ENCODE measurements at places on chromosomes 4 and X.

- DNase-seq: no peak
These were observed 78.5 kb upstream of the MTNR1A start for GRCh38 chr4:186633844-186634243.

- no peak for DNase-seq
These were observed 121.3 kb downstream of the PRDM5 start for GRCh38 chr4:120801137-120801758.

GRCh38 chr4:152697284-152698088, 17.7 kb upstream of the TMEM154 start:
- DNase-seq: no peak

GRCh38 chrX:45372151-45372550, 171.5 kb upstream of the DIPK2B start:
- no peak for DNase-seq

DNA sequence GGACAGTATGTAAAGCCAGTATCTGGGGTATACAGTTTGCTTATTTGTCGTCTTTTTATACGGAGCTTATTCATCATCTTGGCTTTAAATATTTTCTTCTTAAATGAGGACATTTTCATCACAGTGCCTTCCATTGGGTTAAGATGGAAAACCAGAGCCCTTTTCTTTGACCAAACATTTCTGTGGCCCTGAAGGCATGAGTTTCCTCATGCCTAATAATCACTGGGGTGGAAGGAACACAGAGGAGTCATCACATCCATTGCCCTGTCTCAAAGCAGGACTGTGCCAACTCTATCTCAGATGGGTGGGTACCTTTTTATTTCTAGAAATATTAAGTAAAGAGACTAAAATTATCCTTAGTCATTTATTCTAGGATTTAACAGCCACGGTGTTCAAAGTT, 40.0 kb downstream of the CHRDL1 start:
- no peak for DNase-seq

- no peak for DNase-seq
These were observed 110.6 kb downstream of the REPS2 start for GRCh38 chrX:17056868-17057608.

DNA sequence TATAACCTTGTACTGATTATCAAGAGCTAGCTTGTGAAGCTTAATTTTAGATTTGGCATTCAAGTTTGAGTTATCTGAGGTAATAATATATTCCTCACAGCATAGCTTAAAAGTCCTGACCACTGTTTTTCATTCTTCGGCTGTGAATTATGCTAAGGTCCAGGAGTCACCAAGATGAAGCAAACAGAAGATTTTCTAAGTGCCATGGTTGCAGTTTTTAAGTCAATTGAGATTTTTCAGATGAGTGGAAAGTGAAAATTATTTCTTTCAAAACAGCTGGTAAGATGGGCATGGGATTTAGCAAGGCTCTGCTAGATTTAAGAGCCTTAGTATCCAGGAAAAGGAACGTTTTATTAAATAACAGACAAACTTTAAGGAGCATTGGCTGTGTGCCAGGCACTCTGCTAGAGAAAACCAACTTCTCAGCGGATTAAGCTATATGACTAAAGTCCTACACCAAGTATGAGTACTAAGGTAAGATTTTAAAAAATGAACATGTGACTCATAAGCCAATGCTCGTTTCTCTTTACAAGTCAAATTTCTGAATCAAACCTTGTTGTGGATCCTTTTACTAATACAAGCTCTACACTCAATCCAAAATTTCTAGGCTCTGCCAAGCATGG, 149.9 kb upstream of the IL15 start:
- no peak for DNase-seq

- DNase-seq: no peak
These were observed 61.7 kb downstream of the PPARGC1A start for GRCh38 chr4:23828020-23828715.

DNA sequence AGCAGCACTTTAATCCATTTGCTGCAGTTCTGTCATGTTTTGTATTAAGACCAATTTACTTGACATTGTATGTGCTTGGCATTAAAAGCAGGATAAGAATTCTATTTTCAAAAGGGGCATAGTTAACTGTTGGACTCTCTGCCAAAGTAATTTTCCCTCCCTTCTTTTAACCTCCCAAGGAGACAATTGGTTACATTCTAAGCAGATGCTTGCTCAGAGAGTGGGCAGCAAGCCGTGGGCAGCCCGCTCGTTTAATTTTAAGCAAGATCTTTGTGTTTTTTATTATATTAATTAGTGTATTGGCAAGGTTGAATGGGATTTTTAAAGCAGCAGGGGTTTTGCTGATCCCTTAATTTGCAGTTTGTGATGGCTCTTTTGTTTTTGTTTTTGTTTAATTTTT, 37.1 kb upstream of the KLHL8 start:
- no peak for DNase-seq

- no peak for DNase-seq
These were observed 218.6 kb upstream of the ANXA3 start for GRCh38 chr4:78332976-78333375.

DNA sequence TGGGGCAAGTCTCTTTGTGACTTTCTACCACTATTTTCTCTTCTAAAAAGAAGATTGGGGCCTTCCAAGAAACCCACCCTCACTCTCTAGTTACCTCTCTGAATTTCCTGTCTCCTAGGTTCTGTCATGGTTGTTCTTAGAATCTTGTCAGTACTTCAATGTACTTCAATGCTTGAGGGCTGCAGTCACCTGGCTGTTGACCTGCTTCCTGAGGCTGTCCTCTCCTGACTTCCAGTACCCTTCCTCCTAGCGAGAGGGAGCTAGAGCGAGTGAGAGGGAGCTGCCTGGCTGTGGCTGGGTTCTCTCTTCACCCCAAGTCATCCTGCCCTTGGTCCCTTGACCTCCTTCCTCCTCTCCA, 17.7 kb downstream of the CD99L2 start:
- DNase-seq: no peak

DNA sequence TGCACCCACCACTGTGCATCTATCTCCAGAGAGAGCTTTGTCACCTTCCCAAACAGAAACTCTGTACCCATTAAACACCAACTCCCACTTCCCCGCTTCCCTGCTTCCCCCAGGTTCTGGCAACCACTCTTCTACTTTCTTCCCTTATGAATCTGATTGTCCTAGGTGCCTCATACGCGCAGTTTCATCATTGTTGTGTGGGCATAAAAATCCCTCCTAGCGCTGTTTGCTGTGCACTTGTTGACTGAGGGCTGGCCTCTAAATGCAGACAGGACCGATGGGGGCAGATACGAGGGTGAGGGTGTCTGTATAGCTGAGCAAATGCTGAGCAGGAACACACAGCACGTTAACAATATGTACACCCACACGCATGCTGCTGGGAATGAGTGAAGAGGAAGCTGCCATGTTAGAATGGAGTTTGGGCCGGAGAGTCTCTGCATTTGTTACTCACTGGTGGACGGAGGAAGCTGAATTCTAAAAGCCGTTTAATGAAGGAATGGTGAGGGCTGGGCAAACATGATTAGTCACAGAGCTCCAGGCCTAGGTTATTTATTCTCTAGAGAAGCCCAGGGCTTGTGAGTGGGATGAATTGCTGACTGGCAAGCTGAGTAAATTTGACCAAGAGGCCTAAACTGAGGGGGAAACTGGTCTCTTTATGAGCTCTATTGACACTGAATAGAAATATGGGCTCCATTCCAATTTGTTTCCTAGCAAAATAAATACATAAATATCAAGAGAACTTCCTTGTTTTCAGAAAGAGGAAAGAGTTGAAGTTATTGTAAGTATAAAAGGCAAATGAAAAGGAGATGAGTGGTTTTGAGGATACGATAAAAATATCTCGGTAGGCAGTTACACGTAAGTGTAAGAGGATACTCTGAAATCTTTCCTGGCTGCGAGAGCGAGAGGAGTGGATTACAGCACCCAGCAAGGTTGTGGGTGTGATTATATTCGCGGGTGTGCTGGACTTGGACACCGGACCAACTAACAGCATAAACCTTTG, 95.9 kb upstream of the RPS6KA3 start:
- DNase-seq: no peak

DNA sequence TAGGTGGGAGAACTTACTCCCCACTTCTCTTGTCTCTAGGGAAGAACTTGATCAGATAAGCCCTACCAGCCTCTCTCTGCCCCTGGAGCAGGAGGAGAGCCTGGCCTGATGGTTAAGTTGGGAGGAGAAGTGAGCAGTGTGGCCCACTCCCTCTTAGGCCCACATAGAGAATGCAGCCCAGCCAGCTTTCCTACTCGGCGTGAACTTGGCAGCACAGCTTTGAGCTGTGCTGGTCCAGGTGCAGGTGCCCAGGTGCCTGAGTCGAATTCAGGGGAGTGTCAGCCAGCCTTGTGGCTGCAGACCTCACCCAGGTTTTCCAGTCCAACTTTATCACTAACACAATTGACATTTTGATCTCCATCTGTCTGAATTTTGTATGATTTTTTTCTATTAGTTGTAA, 77.6 kb upstream of the PAQR3 start:
- no peak for DNase-seq

DNA sequence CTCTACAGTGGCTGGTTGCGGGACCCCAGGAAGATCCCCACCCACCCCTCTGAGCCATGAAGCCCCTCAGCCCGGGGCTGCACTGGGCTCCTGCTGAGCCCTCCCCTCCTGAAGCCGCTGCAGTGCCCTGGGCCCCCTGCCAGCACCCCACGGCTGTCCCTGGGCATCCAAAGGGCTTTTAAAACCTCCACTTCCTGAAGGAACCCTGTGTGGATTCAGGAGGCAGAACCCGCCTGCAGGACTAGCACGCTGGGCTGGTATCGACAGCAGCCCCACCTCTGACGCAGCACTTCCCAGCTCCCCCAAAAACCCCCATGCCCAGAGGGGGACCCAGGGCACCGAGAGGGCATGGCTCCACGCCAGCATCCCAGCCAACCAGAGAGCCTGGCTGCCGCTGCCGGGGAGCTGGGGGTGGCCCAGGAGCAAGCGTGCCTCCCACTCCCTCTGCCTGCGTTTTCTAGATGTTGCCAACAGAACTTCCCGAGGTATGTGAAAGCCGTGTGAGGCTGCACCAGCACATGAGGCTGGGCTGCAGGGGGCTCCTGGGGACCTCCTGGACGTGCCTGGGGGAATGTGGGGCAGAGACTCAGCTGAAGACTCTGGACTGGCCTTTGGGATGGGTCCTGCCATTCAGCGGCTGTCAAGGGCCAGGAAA, 6.3 kb downstream of the MXD4 start:
- DNase-seq: no peak

DNA sequence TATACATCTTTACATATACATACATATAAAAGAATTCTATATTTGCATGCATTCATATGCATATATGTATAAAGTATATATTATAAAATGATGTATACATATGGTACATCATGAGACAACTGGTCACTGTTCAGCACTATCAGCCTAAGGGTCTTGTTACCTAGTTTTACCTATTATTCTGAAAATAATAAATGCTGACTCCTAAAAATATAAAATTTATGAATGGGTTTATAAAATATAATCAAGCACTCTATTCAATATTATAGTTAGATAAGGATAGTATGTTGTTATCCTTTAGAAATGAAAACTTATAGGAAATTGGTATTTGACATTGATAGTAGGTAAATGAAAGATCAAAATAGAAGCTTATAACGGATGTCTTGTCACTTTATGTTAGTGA, 324.2 kb downstream of the GBA3 start:
- no peak for DNase-seq

GRCh38 chr4:184980261-184980660, 38.0 kb upstream of the HELT start:
- no peak for DNase-seq

- no peak for DNase-seq
These were observed 2.9 kb downstream of the SORBS2 start for GRCh38 chr4:185809121-185809520.

- DNase-seq: no peak
These were observed 281.1 kb upstream of the ARX start for GRCh38 chrX:25296850-25297249.

DNA sequence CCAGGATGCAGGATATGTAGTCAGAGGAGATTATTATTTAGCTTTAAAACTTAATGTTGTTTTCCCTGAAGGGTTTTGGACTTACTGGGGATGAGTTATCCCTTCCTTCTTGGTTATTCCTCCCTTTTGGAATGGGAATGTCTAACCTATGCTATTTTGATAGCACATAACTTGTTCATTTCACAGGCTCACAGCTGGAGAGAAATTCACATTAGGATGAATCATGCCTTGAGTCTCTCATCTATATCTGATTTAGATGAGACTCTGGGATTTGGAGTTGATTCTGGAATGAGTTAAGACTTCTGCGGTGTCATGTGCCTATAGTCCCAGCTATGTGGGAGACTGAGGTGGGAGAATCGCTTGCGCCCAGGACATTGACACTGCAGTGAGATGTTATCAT, 81.1 kb downstream of the ATP11C start:
- no peak for DNase-seq

DNA sequence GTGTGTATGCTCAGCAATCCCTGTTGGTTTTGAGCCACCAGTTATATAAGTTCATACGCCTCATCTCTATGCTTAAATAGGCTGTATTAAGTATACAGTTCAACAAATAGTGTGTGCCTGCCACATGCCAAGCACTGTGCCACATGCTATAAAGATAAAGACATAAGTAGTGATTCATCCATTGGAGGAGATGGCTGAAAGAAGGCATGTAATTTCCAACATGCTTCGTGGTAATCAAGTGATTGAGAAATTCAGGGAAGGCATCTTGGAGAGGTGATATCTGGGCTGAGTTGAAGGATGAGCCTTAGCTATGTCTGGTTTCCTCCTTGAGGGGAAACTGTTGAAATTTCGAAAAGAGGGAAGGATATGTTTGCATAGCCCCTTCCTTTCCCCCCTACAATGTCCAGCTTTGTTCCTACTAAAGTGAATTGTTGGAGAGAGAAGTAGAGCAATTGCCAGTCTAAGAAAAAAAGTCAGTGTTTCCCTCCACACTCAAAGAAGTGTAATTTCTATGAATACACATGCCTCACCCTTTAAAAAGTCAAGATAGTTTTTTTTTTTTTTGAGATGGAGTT, 96.5 kb downstream of the ARHGAP10 start:
- no peak for DNase-seq

DNA sequence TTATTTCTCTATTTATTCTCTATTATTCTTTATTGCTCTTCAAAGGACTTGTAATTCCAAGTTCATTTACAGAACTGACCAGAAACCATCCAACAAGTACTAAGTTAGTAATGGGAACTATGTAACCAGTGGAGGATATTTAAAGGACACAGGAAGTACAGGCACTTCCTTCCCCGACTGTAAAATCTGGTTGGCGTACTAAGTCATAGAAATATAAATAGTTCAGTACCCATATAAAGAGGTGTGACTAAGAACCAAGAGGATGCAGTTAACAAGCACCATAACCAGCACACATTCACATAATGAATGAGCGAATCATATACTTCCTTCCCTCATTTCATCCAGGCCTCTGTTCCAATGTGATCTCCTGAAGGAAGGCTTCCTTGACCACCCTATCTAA, 3.6 kb upstream of the EIF4E start:
- DNase-seq: no peak

DNA sequence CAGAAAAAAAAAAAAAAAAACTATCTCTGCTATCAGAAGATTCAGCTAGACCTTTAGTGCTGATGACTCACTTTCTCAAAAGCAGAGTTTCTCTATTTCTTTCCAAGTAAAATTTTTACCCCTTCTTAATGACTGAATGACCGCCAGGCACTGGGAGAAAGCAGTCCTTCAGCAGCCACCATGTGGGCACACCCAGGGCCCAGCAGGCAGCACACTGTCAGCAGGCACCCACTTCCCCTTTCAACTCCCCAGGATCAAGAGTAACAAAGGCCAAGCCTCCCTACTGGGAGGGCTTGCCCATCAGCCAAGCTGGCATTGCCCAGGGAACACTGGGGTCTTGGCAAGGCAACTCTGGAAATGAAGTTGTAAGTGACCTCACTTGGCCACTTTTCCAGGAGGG, 201.9 kb upstream of the MAMLD1 start:
- DNase-seq: no peak

- DNase-seq: no peak
These were observed 25.3 kb downstream of the FAM241A start for GRCh38 chr4:112170451-112170993.
